ENCODE measurements at places on chromosomes 16 and 17. TPM values are rescaled to one million over a fixed set of nuclear protein-coding genes. Genes with fewer than 3 reads are reported as not detected.

SLC38A8 gene
- not detected for total RNA-seq

ADAP2 gene
- total RNA-seq: 2.0 TPM

MYLK3 gene
- 0.23 TPM for total RNA-seq

C1QL1 gene
- total RNA-seq: 0.23 TPM

TP53TG3D gene
- 0.12 TPM for total RNA-seq

TBC1D16 gene
- 48.4 TPM for total RNA-seq

SPATA22 gene
- total RNA-seq: not detected

SEPTIN1 gene
- total RNA-seq: 0.15 TPM

TMC7 gene
- 0.12 TPM for total RNA-seq

ABCA10 gene
- 7.1 TPM for total RNA-seq

SLC5A11 gene
- not detected for total RNA-seq

BRICD5 gene
- 2.9 TPM for total RNA-seq

CCL2 gene
- 17.9 TPM for total RNA-seq

NME3 gene
- total RNA-seq: 35.7 TPM

TMUB2 gene
- total RNA-seq: 22.4 TPM

GRAP gene
- total RNA-seq: 0.08 TPM

ETV4 gene
- 2.9 TPM for total RNA-seq

PRRT2 gene
- 0.38 TPM for total RNA-seq

TLCD2 gene
- total RNA-seq: 4.3 TPM

GIT1 gene
- 28.2 TPM for total RNA-seq

KRTAP2-2 gene
- total RNA-seq: not detected

KLHL10 gene
- total RNA-seq: 0.12 TPM

TMC8 gene
- total RNA-seq: not detected

ARL5C gene
- total RNA-seq: not detected

PCGF2 gene
- total RNA-seq: 5.3 TPM

CES5A gene
- total RNA-seq: not detected

CAPNS2 gene
- total RNA-seq: 0.12 TPM

ASIC2 gene
- not detected for total RNA-seq

SDR42E2 gene
- total RNA-seq: 0.08 TPM

ITGAX gene
- total RNA-seq: not detected

DUSP3 gene
- 52.0 TPM for total RNA-seq
